Amniotic stem cell (primary cell): ENCODE measurements at places on chromosomes 7 and 10.

DNA sequence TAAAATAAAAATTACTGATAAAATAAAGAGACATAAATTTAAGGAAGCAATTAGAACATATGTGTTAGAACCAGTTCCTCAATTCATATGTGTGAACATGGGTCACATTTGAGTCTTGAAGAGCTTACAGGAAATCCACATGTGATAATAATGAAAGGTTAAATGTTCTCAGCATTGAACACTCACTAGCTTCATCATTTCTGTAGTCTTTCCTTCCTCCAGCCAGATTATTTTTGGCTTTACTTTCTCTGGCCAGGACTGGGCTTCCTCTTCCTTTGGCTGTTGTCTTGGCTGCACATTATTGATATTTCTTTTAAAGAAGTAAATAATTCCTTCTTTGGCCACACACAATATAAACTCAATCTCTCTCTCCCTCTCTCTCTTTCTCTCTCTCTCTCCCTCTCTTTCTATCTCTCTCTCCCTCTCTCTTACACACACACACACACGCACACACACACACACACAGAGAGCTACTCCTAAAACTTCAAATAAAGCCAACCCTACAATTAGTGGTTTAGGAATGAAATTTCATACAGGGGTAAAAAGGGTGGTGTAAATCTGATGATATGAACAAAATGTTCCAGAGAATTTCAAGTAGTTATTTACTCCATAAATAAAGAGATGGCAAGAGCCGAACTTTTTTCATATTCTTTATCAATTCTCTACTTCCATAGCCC, 171.2 kb downstream of the REEP3 start:
- no peak for DNase-seq

- no peak for DNase-seq
Observed at GRCh38 chr10:106655636-106656035, 508.9 kb downstream of the SORCS1 start.

GRCh38 chr7:2807845-2808772, 36.0 kb downstream of the GNA12 start:
- DNase-seq: no peak

- DNase-seq: no peak
Observed at GRCh38 chr10:52446391-52446790, 132.3 kb downstream of the DKK1 start.

DNA sequence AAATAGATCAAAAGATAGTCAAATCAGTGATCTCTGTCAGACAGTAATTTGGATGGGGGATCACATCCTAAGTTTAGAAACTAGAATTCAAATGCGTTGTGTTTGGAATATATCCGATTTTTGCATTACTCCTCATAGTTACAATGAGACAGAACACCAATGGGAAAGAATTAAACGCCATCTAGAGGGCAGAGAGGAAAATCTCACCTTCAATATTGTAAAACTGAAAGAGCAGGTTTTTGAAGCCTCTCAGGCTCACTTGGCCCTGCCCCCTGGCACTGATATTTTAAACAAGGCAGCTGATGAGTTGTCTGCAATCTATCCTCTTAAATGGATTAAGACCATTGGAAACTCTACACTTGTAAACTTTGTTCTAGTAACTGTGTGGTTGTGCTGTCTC, 17.7 kb downstream of the FRG2B start:
- DNase-seq: no peak

GRCh38 chr10:14652067-14652466, 122.6 kb downstream of the FAM107B start:
- DNase-seq: no peak

- no peak for DNase-seq
Observed at GRCh38 chr7:93574646-93575554, at the start of gene CALCR. Gene CALCR, minus strand, starts transcription at chr7:93574724. Its CDS starts 87,743 bp downstream, at chr7:93486981.

DNA sequence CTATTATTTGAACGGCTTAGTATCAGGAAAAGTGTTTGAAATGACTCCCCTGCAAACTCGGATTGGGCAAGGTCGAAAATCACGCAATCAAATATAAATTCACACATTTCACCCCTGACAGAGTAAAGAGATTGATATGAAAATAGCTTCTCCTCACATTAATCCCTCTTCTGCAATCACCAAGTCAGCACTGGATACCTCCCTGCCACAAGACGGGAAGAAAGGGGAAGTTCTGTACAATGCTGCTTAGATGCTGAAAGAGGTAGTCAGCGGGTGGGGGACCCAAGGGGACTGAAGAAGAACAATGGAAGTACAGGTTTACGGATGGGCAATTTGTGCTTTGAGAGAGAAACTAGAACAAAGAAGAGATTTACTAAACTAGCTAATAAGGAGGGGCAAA, 72.0 kb upstream of the ANK3 start:
- DNase-seq: no peak

GRCh38 chr7:15218261-15218660, 315.7 kb upstream of the DGKB start:
- no peak for DNase-seq

DNA sequence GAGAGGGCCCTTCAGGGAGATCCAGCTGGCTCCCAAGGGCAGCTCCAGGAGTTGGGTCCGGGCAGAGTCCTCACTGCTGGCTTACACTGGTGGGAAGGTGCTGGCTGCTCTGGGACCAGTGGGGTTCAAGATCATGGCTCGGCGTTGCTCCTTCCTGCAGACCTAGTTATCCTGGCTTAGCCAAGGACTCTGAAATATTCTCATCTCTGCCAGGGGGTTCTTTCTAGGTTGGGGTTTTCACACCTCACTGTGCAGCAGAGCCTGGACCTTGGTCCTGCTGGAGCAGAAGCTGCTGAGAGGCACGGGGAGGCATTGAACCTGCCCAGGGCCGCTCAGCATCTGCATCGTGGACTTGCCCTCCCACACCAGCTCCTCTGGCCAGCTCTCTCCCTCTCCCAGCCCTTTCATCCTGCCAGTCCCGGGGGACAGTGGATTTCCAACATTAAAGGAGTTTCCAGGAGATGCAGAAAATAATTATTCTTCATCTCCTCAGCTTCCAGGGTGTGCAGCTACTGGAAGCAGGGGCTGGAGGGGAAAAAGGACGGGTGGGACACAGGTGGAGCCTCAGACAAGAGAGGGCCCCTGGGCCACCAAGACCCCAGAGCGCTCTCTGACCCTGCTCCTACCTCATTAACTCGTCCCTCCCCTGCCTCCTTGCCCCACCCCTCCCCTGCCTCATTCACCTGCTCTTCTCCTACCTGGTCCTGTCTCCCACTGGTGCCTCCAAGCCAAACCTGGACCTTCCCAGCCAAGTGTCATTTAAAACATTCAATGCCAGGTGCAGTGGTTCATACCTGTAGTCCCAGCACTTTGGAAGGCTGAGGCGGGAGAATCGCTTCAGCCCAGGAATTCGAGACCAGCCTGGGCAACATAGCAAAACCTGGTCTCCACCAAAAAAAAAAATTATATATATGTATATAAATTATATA, 42.5 kb downstream of the JAKMIP3 start:
- DNase-seq: no peak

DNA sequence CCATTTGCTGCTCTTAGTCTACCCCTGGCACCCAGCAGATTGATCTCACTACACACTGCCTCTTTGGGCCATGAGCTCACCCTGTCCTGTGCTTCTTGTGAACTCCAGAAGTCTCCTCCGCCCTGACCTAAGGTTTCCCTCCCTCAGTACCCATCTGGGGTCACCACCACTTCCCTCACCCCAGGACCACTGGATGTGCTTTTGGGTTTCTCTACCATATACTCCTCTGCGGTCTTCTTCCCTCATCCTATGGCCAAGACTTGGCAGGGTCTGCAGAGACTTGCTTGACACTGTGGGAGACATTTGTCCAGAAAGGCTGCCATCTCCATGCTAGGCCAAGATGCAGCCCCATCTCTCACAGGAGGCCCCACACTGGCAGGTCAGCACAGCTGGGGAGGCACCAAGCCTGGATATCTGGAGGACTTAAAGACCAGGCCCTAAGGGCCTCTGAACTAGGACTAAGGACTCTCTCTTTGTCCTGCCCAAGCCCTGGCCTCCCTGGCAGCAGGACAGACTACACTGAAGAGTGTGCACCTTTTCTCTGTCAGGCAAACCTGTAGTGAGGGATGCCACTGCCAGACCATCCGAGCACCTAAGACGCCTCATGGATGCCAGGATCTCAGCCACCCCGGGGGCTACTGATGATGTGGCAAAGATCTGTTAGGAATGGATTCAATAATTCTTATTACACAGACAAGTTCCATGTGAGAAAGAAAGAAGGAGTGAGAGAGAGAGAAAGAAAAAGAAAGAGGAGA, 134.6 kb downstream of the ZNF467 start:
- DNase-seq: no peak

DNA sequence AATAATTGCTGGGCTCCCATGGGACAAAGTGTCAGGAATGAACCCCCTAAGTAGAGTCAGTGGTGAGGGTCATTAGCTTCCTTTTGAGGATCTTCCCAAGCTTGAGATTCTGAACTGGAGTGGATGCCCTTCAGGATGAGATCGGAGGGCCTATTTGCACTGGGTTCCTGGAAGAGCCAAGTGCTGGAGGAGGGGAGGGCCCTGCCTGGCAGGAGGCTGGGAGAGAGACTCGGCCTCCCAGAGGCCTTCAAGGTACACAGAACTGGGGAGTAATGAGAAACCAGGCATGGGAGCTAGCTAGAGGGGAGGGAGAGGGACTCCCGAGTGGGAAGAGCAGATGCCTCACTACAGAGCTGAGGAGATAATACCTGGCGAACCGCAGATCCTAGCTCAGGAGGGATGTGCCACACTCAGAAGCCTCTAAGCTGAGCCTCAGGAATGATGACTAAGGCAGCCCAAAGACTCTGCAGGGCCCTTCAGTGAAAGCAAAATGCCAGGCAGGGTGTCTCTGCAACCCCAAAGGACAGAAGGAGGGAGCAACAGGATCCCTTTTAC, 9.4 kb downstream of the PDAP1 start:
- DNase-seq: no peak

- DNase-seq: no peak
Observed at GRCh38 chr7:155109121-155109520, 39.0 kb downstream of the HTR5A start.

GRCh38 chr7:40643664-40644063, 508.9 kb downstream of the SUGCT start:
- no peak for DNase-seq

DNA sequence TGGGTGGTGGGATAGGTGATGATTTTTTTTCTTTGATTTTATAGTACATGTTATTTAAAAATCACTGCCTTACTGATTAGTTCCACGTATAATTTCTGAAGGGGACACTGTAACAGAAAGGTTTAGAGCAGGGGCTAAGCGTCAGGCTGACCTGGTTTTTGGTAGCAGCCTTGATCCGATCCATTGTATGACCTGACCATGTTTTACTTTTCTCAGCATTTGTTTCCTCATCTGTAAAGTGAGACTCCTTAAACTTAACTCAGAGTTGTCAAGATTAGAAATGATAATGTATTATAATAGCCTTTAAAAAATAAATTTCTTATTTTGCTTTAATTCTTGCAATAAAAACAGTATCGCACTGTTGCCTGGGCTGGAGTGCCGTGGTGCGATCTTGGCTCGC, 23.6 kb downstream of the INPP5F start:
- DNase-seq: no peak

DNA sequence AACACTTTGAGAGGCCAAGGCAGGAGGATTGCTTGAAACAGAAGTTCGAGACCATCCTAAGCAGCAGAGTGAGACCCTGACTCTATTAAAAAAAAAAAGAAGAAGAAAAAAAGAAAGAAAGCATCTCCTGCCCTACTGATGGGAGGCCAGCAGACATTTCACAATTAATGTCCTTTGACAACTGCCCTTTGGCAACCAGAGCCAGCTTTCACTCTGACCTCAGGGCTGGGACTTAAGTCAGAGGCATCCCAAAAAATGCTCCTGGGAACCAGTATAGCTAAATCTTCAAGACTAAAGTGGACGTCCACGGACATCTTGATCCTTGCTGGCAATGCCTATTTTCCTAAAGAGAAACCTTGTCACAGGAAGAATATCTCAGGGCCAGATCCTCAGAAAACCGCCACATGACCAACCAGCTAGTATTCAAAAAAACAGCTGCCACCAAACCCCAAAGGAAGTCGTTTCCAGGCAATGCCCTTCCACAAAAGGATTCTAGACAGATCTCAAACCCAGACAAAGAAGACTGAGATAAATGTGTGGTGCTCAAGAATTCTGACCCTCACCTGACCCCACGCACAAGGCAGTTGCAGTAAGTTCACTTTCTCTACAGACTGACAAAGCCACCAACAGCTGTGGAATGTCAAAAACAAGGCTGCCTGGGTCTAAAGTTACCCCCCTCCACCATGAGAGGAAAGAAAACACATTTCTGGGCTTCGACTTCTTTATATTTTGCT, 18.4 kb downstream of the GFRA1 start:
- DNase-seq: no peak

- DNase-seq: no peak
Observed at GRCh38 chr7:125926621-125927020, 997.0 kb upstream of the POT1 start.

DNA sequence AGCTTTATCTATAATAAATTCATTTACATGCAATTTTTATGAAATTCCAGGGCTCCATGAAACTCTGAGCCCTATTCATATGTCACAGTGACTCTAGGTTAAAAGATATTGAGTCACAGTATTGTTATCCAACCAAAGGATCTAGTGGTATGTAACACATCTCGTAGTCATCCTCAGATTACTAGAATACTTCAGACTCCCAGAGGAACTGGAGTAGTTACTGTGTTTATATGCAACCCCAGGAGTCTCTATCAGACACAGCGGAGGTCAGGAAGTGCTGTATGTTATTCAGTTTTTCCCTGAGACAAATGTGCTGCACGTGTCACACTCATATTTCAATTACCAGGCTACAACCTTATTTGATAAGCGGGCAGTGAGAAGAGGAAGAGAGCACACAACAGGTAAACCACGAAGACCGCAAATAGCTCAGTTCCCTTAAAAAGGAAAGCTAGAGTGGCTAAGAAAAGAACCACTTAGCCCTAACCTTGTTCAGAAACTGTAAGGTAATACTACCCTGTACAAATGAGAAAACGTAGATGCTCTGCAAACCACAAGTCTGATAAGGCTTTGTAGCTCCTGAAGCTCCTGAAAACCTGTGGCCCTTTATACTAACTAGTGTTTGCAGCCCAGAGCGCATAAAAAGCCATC, 114.0 kb upstream of the CNTNAP2 start:
- DNase-seq: no peak

GRCh38 chr7:135801045-135801693, 52.6 kb upstream of the FAM180A start:
- DNase-seq: peak; percentile 72

DNA sequence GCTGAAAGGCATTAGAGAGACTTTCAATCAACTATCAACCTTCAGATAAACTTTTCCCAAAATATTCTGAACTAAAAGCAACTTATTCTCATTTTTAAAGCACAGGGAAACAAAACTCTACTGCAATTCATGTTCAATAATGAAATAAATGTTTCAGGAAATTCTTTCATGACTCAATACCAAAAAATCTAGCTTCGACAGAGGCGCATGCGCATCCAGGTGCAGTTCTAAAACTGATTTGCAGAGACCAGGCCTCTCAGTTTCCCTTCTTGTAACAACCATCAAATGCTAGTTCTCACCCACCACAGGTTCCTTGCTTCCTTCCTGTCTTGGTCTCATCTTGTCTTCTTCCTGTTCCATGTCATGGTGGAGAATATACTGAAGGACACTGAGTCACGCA, 55.3 kb upstream of the NRBF2 start:
- DNase-seq: no peak
